ENCODE measurements at places on chromosomes 3 and 15. TPM values are rescaled to one million over a fixed set of nuclear protein-coding genes. Genes with fewer than 3 reads are reported as not detected.

GRCh38 chr15:99753066-99753465 lies 19.8 kb upstream of the LYSMD4 start:
- no peak for DNase-seq

DNA sequence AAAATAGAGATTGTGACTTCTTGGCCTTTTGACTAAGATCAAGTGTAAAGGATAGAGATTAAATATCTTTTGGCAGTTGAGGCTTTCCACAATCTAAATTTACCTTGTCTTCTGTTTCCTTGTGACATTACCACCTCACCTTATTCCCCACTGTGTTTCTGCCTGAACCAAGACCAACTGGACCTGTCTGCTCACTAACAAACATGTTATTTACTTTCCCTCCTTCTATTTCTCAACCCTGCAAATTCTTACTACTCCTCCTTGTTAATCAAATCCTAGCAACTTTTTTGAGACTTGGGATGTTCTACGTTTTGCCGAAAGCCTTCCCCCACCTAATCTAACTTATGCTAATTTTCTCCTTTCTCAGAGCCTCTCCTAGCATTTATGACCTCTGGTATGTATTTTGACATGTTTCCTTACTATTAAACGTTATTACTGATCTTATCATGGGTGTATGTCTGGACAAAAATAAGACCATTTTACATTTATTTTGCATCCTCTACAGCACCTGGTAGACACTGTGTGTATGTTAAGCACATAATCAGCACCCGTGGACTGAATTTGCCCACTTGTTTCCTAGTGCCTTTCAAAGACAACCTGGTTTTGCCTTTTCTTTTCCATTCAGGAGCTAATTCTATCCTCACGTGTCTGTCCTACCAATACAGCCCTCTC lies 7.6 kb upstream of the CCNL1 start:
- DNase-seq: no peak

- no peak for DNase-seq
Observed at GRCh38 chr3:12478326-12478725, 6.0 kb upstream of the TSEN2 start.

- no peak for DNase-seq
Observed at GRCh38 chr15:37038716-37039106, 61.6 kb downstream of the MEIS2 start.

DNA sequence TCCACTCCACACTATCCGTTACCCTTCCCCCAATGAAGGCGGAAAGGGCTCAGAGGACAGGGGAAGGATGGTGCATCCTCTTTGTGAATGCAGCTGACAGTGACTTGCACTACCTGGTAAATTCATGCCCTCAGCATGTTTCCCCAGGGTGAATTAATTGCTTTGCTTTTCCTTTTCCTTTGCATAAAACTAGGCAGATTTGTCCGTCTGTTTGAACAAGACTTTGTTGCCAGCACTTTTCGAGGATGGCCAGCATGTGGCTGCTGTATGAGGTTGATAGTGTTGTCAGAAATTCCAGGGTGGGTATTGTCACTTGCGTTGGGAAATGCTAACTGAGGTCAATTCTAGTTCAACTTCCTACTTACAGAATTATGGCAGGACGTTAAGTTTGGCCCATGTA lies 79.0 kb upstream of the RARB start:
- DNase-seq: no peak

- no peak for DNase-seq
Observed at GRCh38 chr3:2697589-2697988, 412.6 kb downstream of the IL5RA start.

- no peak for DNase-seq
Observed at GRCh38 chr3:15384510-15385237, 42.7 kb downstream of the METTL6 start.

C3orf85 gene
- not detected for total RNA-seq

GP9 gene
- total RNA-seq: not detected

All from Calu3 (cell line).